ENCODE measurements at places on chromosomes 3 and 15.
A peak's percentile ranks its signal among the peaks of the same experiment; 100 is the strongest.

GRCh38 chr15:88077296-88078020 is 179.1 kb downstream of the NTRK3 start:
- no peak for DNase-seq

- no peak for DNase-seq
Measured at GRCh38 chr15:93501946-93502345, 412.9 kb upstream of the RGMA start.

GRCh38 chr3:39491733-39492350 is 24.4 kb downstream of the MOBP start:
- DNase-seq, result no peak

GRCh38 chr15:73196113-73196512 is 143.8 kb downstream of the NEO1 start:
- DNase-seq, result no peak

DNA sequence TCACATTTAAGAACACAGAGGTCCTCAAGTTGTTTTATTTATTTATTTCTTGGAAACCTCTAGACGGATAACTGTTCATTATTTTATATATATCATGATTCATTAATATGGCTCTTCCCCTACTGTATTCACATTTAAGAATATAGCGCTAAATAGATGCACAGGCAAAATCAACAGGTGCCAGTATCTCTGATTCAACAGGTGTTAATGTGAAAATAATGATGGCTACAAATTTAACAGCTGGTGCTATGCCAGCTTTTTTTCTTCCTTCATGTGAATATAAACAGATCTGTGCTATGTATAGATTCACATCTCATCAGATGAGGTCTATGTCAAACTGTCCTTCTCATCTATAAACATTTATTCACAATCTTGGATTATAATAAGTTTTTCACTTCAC is 218.5 kb upstream of the NR2F2 start:
- no peak for DNase-seq

DNA sequence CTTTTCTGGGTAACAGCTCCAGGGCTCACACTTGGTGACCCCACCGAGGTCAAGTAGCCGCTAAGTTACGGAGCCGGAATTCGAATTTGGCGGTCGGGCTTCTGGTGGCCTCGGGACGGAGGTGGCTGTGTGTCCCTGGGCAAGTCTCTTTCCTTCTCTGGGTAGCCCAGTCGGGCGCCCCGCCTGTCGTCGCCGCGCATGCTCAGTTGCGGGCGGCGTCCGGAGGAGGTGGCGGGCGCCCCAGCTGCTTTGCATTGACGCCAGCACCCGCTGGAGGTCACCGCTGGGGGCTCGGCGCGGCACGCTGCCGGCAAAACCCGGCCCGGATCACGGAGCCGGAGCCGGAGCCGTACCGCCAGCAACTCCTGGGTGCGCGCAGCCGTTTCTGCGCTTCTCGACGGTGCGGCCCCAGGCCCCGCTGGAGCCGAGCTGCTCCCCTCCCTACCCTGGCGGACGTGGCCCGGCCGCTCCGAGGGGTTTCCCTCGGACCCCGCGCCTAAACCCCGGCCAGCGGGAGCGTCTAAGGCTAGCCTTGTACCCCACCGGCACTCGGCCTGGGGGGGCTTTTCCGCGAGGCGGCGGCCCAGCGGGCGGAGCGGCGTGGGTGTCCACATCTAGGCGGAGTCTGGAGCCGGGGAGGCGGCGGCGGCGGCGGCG is 474 bp upstream of the PDE8A start:
- peak; percentile 79 for DNase-seq

DNA sequence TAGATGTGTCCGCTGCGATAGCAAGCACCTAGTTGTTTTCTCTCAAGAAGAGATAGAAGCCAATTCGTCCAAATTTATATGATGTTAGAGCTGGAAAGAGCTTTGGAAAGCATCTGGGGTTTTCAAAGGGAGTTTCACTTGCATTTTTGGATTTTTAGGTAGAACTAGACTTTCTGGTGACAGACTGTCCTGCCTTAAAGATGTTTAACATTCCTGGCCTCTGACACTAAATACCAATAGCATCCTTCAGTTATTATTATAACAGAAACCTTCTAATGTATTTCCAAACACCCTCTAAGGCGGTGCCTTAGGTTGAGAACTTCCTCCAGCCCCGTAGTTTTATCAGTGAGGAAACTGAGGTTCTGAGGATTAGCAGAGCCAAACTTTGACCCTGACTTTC is 305.3 kb downstream of the SATB1 start:
- no peak for DNase-seq

- DNase-seq, result peak; percentile 75
Measured at GRCh38 chr3:131067983-131068382, 41.3 kb downstream of the NEK11 start.

DNA sequence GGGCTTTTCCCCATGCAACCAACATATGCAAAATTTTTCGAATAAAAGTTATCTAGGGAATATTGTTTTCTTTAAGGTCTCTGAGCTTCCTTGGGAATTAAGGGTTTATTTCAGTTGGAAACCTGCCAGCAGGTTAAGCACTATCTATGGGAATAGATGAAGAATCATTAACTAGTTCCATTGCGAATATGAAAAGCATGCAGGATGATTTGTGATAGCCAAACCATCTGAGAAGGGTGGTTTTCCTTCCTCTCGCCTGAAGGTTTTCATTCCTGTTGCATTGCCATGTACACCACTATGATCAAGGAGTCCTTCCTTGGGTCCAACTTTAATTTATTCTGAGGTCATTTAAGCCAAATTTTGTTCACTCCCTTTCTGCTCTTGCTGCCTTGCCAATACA is 184.9 kb downstream of the NR2F2 start:
- DNase-seq, result no peak

DNA sequence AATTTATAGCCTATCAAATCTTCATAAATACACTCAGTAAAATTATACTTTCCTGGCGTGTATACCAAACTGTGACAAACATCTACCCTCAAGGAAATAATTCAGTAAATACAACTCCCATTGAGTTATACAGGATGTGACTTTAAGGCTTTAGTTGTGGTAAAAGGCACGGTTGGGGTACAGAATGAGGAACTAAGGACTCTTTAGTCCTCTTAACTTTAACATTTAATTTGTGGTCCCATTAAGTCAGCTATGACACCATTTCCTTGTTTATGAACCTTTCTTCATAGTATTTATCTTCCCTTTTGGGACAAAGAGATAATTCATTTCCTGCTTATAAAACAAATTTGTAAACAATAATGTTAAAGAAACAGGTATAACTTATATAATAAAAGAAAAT is 30.2 kb downstream of the IFT80 start:
- no peak for DNase-seq

DNA sequence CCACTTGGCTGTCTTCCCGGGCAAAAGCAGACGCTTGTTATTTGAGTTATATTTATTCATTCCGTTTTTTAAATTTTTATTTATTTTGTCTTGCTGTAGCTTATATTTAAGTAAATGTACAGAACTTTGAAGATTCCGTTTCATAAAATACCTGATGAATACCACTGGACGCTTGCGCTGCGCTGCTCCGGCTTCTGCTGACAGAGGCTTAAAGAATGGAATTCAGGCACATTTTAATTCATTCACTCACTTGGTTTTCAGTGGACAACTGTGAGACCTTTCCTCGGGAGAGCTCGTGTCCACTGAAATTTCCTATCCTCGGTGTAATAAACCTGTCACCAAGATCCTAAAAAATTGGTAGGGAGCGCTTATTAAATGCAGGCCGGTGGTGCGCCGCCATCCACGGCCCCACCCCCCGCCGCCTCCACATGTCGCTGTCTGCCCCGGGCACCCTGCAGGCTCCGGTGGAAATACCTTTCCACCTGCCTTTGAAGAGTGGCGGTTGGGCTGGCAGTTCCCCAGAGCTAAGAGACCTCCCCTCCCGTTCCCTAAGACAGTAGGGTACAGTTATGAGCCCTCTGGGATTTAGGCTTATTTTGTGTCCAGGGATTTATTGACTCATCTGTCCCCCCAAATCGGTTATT is 62.5 kb upstream of the UBE2E1 start:
- DNase-seq, result no peak

DNA sequence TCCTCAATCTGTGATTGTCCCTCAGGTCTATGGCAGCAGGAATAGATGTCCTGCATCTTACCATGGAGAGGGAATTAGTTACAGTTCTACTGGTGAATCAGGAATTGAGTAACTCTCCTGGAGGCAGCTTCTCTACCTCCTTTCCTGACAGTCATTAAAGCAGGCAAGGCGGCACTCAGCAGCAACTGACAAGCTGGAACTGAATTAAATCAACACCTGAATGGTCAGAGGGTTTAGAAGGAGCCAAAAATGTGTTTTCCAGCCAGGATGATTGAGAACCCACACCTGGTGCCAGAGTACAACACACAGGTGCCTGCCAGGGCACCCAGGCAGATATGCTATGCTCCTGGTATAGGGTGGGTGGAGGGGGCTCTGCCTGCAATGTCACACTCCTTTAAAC is 43.1 kb upstream of the TIPARP start:
- no peak for DNase-seq

DNA sequence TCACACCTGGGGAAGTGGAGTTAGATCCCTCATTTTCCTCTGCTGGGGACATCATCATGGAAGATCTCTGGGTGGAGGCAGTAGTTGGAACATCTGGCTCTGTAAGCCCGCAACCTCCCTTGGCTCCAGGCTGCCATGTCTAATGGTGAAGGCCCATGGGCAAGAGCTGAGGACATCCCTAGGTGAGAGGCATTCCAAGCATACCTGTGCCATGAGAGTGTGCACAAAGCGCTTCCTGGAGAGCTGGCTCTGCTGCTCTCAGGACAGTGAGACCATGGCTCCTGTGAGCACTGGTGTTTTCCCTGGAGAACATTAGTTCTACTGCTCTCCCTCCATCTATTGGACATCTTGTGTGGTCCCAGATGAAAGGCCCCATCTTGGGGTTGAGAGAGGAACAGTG is 7.7 kb downstream of the MAPKAPK3 start:
- DNase-seq, result no peak

DNA sequence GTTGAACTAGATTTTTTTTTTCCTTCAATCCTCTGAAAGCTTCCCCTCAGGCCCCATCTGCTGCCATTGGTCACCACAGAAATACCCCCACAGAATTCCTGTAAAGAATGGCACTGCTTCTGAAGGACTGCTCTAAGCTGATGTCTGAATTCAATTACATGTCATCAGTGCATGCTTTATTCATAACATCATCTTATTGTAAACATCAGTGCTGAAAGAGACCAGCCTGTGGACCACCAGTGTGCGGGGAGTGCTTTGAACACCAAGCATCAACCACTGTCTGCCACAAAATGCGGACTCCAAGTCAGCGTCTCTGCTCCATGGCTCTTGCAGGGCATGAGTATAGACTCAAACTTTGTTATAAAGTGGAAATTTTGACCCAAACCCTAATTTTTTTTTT is 11.6 kb downstream of the PHLDB2 start:
- DNase-seq, result no peak

- no peak for DNase-seq
Measured at GRCh38 chr3:127124120-127124519, 68.8 kb upstream of the PRR23E start.

DNA sequence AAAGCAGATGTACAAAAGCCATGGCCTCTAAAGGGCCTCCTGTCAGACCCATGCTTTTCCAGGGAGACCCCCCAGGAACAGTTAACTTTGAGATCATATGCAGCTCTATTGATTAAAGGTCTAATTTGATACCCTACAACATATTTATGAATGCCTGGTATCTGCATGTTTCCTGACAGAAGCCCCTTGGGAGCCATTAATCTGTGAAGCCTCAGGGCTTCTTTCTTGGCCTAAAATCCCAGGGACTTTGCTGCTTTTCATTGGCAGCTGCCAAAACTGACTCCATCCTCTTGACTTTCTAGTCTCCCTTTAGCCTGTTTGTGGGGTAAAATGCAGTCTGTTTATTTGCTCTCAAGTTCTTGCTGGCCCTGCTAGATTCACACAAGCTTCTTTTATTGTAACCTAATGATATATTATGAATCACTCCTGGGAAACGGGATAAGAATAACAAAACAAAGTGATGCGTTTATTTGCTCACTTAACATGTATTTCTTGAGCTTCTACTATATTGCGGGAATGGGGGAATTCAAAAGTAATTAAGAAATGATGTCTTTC is 257.0 kb downstream of the LSAMP start:
- DNase-seq, result no peak

DNA sequence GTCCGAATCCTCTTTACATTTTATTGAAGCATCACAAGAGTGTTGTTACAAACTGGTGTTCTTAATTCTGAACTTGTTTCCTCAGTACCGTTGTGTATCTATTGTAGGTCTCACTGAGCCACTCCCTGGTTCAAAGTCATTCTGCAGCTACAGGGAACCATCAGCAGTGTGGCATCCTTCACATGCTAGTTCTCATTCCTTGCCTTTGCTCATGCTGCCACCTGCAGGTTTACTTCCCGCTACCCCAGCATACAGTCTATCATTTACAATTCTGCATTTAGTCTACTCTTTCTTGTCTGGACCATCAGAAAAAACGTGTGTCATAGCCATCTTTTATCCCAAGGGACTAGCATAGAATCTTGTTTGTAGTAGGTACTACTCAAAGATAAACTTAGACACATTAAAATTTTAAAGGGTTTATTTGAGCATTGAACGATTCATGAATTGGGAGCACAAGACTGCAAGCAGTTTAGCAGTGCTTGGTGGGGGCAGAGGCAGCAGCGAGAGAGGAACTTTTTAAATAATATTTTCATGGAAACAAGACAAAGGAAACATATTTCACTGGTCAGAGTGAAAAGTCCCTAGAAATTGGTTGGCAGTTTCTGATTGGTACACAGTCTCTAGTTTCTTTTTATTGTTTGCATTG is 402.1 kb downstream of the CADM2 start:
- DNase-seq, result no peak

DNA sequence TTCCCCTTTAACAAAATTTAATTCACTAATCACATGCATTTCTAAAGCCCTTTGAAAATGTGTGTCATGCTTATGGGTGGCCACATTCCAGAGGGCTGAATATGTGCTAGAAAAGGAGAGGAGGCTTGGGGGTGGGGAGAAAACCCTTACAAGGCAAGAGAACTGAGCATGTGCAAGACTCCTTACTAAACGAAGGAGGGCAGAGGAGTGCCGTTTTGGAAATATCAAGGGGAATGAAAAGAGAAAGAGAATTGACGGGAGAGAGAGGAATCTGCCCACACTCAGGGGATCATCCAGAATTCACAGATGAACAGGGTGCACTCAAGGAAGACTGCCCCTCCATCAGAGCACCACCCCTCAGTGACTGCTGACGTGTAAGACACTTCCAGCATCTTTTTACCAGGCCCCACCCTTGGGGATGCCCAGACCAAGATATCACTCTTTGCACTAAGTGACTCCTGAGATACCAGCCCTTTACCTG is 37.9 kb upstream of the TSC22D2 start:
- DNase-seq, result no peak

- no peak for DNase-seq
Measured at GRCh38 chr15:51770902-51771301, 19.5 kb downstream of the TMOD2 start.

GRCh38 chr3:140134231-140134965 is 199.4 kb downstream of the CLSTN2 start:
- no peak for DNase-seq

Data from NCI-H187 (cell line).